ENCODE measurements at places on chromosomes 7 and 10.

- no peak for DNase-seq
Observed at GRCh38 chr10:42872865-42873435, 90.4 kb downstream of the BMS1 start.

DNA sequence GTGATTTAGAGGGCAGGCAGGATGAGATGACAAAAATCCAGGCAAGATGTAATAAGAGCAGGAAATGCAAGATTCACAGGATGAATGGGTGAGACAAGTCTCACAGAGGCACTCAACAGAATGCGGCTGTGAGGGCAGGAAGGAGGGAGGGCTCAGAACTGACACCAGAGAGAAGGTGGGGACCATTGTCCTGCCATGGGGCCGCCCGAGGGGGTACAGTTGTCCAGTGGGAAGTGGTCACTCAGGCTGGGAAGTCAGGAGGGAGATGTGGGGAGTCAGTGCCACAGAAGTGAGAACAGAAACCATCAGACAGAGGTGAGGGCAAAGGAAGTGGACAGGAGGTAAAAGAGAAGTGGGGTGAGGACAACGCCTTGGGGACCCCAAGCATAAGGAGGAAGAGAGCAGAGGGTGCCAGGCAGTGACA, 8.9 kb downstream of the HIP1 start:
- DNase-seq: no peak

DNA sequence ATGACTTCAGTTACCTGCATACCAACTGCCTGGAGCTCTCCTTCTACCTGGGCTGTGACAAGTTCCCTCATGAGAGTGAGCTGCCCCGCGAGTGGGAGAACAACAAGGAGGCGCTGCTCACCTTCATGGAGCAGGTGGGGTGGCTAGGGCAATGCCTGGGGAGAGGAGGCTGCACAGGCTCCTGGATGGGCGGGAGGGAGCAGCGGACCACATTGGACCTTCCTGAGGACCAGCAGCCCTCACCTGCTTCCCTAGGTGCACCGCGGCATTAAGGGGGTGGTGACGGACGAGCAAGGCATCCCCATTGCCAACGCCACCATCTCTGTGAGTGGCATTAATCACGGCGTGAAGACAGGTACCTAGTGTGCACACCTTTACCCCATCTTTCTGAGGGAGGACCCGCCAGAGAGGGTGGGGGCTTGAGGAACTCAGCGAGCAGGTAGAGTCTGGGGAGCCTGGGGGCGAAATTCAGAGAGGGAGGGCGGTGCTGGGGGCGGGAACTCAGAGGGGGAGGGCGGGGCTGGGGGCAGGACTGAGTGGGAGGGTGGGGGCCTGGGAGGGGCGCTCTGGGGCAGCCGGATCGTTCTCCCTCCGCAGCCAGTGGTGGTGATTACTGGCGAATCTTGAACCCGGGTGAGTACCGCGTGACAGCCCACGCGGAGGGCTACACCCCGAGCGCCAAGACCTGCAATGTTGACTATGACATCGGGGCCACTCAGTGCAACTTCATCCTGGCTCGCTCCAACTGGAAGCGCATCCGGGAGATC, 9.0 kb downstream of the AEBP1 start:
- no peak for DNase-seq

GRCh38 chr7:151902311-151902710, 25.4 kb upstream of the PRKAG2 start:
- DNase-seq: no peak

DNA sequence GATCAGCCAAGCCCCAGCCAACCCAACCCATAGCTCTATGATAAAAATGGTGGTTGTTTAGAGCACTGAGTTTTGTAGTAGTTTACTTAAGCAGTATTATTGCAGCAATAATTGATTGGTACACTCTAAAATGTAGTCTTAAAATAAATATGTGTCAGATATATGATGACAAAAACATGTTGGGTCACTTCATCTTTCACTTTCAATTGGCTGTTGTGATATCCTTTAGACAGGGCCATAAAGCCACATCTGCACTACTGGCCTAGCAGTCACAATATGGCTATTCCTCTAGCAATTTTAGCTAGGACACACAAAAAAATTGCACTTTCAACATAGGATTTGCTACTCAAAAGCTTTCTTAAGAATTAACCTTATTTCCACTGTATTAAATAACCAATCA, 5.9 kb upstream of the CAV1 start:
- no peak for DNase-seq

- DNase-seq: no peak
Observed at GRCh38 chr10:24681572-24682088, 42.1 kb downstream of the ARHGAP21 start.

DNA sequence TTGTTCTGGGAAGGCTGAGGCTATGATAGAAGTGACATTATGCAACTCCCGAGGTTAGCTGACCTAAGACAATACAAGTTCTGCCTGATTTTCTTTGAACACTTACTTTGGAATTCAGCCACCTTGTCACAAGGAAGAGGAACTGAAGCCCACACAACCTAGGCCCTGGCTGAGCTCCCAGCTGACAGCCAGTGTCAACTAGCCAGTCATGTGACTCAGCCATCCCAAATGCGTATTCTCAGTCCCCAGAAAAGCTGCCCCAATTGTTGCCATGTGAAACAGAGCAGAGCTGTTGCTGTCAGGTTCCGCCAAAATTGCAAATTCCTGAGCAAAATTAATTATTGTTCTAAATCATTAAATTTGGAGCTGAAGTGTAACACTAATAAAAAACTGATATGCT, 1010.0 kb downstream of the XPNPEP1 start:
- DNase-seq: no peak

- DNase-seq: peak; percentile 60
Observed at GRCh38 chr10:110207805-110208613, 604 bp downstream of the MXI1 start.

GRCh38 chr10:86580521-86580891, 58.9 kb upstream of the WAPL start:
- no peak for DNase-seq

- DNase-seq: no peak
Observed at GRCh38 chr10:104582602-104582951, 58.5 kb upstream of the SORCS3 start.

DNA sequence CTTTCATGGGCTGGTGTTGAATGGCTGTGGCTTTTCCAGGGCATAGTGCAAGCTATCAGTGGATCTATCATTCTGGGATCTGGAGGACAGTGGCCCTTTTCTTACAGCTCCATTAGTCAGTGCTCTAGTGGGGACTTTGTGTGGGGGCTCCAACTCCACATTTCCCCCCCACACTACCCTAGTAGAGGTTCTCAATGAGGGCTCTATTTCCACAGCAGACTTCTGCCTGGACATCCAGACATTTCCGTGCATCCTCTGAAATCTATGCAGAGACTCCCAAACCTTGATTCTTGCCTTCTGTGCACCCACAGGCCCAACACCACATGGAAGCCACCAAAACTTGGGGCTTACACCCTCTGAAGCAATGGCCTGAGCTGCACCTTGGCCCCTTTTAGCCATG, 208.3 kb upstream of the MKLN1 start:
- DNase-seq: no peak

GRCh38 chr7:26612742-26613141, 251.6 kb downstream of the SKAP2 start:
- no peak for DNase-seq

DNA sequence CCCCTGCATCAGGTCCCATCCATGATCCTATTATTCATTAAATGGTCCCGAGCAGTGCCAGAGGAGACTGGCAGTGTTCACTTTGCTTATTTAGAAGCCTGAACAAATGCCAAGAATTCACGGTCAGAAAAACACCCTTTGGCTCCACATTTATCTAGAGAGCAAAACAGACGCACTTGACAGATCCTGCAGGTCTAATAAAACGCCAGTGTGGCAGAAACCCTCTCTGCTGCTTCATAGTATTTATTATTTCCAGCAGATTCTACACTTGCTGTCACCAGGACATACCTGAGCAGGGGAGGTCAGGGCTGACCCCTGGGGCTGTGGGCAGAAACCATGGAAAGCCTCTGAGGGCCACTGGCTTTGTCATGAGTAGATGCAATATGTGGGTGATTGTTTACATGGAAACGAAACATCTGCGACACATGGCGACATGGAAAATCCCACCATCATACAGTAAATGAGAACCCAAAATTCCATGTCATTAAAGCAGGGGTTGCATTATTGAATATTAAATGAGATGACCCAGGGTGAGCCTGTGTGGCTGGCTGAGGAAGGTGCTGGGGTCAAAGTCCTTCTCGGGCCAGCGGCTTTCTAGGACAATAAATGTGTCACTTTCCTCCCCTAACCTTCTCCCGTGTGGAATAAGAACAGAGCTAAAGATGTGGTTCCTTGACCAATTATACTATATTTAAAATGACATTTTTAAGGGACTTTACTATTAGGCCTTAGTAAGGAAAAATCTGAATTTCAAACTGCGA, 205.9 kb upstream of the SVIL start:
- no peak for DNase-seq

DNA sequence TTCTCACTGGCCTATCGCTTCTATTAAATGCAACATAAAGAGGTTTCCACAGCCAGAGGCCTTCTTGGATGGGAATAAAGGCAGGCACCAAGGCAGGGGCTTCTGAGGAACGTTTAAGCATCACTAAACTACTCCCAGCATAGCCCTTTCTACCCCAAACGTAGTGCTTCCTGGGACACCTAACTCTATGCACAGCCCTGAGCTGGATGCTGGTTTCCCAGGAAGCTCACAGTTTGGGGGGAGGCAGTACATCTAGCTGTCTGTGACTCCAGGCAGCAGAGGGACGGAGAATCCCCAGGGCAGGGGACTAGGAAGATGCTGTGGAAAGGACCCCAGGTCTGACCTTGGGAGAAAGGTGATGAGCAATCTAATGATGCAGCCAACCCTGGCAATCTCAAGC, 192.8 kb upstream of the ZMIZ1 start:
- no peak for DNase-seq

GRCh38 chr7:37455081-37455480, 6.4 kb upstream of the ELMO1 start:
- no peak for DNase-seq

GRCh38 chr7:15143121-15143520, 240.6 kb upstream of the DGKB start:
- no peak for DNase-seq

DNA sequence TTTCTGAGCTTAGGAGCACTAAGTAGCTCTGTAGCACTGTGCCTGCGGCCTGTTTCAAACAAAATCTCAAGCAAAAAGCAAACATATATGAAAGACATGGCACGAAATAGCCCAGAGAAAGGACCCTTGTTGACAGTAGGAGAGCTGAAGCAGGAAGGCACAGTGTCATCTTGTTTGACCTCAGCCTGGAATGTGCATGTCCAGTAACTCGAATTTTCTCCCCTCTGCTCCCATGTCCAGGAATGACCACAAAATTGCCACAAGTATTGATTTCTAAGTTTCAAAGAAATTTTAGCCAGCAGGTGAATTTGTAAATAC, 301.0 kb downstream of the CCDC3 start:
- DNase-seq: no peak

- no peak for DNase-seq
Observed at GRCh38 chr10:47090903-47091302, 179.7 kb downstream of the PTPN20 start.

Data from activated naive CD4-positive, alpha-beta T cell treated with Interleukin-2 at 50 U/mL for 16 hours (primary cell).